Gastrocnemius medialis (tissue), 4 donors: ENCODE measurements at places on chromosomes 3 and 15. TPM values are rescaled to one million over a fixed set of nuclear protein-coding genes. Genes with fewer than 3 reads are reported as not detected.

GPR87 gene
- total RNA-seq, result not detected

GCSAM gene
- total RNA-seq, result not detected

IFT122 gene
- total RNA-seq, result 5.0 TPM

SV2B gene
- 0.66 TPM for total RNA-seq

IGSF10 gene
- total RNA-seq, result 0.82 TPM

GRCh38 chr3:118761291-118761606, 273.4 kb downstream of the IGSF11 start:
- H3K4me3 ChIP-seq, result no peak overlapping the region
- no peak for DNase-seq
- no peaks in the 10 kb centered on the region for H3K4me1 ChIP-seq
- no peaks in the 10 kb centered on the region for H3K27me3 ChIP-seq
- no peak overlapping the region for H3K27ac ChIP-seq

DNA sequence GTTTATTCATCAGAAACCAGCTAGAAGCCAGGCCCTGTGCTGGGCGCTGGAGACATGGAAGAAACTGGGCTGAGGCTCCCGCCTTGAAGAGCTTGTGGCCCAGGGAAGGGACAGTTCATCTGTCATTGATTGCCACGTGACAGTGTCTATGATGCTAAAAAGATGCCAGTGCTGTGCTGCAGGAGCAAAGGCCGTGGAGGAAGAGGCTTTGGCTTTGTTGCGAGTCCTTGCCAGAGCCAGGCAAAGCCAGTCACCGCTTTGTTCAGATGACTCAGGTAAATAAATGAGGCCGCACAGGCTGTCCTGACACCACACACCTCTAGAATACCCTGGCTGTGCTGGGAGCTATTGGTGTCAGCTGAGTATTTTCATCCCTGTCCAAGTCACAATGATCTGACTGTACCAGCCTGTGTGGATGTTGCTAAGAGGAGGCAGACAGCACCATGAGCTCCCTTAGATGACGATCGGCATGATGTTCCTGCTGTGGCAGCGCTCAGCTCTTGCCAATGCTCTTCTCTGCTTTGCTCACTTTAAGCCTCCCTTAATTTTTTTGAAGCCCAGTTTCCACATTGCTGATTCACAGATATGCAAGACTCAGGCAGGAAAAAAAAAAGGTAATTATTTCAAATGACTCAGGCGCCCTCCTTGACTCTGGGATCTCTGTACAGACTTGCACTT, 77.5 kb downstream of the CCNL1 start:
- H3K4me1 ChIP-seq, result peaks cover 25% of the 10 kb centered on the region
- DNase-seq, result peak; percentile 44
- no peaks in the 10 kb centered on the region for H3K36me3 ChIP-seq
- no peak overlapping the region for H3K4me3 ChIP-seq
- H3K27me3 ChIP-seq, result no peaks in the 10 kb centered on the region

DNA sequence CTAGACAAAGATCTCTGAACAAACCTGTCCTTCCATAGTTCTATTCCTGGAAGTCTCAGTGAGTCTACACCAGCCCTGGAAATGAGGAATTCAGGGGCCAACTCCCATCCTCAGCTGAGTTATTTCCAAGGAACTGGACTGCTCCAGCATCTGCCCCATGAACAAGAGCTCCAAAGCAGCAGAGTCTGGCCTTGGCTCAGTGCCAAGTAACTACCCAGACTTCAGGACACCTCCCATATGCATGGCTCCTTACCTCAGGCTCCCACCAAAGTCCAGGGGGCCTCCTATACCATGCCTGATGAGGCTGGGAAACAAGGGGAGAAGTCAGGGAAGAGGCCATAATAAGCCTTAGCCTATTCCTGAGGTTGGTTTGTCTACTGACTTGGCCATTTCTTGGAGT, 45.0 kb downstream of the FAIM start:
- H3K27me3 ChIP-seq, result no peaks in the 10 kb centered on the region
- no peak overlapping the region for H3K27ac ChIP-seq
- H3K4me1 ChIP-seq, result no peaks in the 10 kb centered on the region
- DNase-seq, result no peak
- H3K36me3 ChIP-seq, result peaks cover 86% of the 10 kb centered on the region

- H3K27ac ChIP-seq, result no peak overlapping the region
- no peaks in the 10 kb centered on the region for H3K36me3 ChIP-seq
- peaks cover 17% of the 10 kb centered on the region for H3K4me1 ChIP-seq
Observed at GRCh38 chr3:140199743-140200142, 264.8 kb downstream of the CLSTN2 start.

GRCh38 chr15:26842391-26842790, 24.5 kb upstream of the GABRA5 start:
- no peak overlapping the region for H3K27ac ChIP-seq
- no peaks in the 10 kb centered on the region for H3K4me1 ChIP-seq
- H3K27me3 ChIP-seq, result no peaks in the 10 kb centered on the region
- H3K4me3 ChIP-seq, result no peak overlapping the region
- no peaks in the 10 kb centered on the region for H3K36me3 ChIP-seq

DNA sequence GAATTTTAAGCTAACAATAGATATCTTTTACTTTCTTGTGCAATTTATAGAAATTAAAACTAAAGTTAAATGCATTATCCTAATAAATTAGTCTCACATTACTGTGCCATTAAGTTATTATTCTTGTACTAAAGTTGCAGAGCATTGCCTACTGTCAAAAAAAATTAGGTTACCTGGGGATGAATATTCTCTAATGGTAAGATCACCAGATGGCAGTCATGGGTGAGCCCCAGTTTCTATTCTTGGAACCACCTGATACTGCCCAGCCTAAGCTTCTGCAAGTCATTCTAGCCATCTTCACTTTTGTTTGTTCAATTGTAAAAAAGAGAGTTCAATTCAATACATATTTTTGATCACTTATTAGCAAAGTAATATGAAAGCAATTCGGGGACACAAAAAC, 213.2 kb downstream of the CADM2 start:
- no peaks in the 10 kb centered on the region for H3K36me3 ChIP-seq
- DNase-seq, result peak; percentile 20
- H3K27ac ChIP-seq, result no peak overlapping the region
- no peaks in the 10 kb centered on the region for H3K27me3 ChIP-seq
- H3K4me1 ChIP-seq, result peaks cover 13% of the 10 kb centered on the region

GRCh38 chr3:120299403-120299802, 14.4 kb upstream of the GPR156 start:
- DNase-seq, result no peak
- H3K4me3 ChIP-seq, result no peak overlapping the region
- no peaks in the 10 kb centered on the region for H3K4me1 ChIP-seq
- no peaks in the 10 kb centered on the region for H3K36me3 ChIP-seq

DNA sequence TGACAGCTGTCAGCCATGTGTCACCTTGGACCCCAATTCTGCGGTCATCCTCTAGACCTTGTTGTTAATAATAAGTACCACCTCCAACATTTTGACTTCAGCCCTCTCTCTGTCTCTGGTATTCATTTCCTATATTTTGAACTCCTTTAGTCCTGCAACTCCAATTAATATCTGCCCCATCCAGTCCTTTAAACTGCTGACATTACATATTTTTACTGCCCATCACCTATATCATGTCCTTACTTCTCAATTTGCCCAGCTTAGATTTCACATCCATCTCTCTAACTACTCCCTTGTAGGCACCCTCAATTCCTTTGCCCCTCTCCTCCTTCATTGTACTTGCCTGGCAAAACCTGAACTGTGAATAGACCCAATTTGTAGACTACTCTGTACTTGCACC, 73.5 kb downstream of the SCN10A start:
- no peaks in the 10 kb centered on the region for H3K27me3 ChIP-seq
- DNase-seq, result no peak
- no peak overlapping the region for H3K27ac ChIP-seq

- no peak overlapping the region for H3K27ac ChIP-seq
- H3K36me3 ChIP-seq, result no peaks in the 10 kb centered on the region
- H3K4me1 ChIP-seq, result no peaks in the 10 kb centered on the region
- no peak overlapping the region for H3K4me3 ChIP-seq
Observed at GRCh38 chr3:154050766-154051165, 70.4 kb upstream of the ARHGEF26 start.

DNA sequence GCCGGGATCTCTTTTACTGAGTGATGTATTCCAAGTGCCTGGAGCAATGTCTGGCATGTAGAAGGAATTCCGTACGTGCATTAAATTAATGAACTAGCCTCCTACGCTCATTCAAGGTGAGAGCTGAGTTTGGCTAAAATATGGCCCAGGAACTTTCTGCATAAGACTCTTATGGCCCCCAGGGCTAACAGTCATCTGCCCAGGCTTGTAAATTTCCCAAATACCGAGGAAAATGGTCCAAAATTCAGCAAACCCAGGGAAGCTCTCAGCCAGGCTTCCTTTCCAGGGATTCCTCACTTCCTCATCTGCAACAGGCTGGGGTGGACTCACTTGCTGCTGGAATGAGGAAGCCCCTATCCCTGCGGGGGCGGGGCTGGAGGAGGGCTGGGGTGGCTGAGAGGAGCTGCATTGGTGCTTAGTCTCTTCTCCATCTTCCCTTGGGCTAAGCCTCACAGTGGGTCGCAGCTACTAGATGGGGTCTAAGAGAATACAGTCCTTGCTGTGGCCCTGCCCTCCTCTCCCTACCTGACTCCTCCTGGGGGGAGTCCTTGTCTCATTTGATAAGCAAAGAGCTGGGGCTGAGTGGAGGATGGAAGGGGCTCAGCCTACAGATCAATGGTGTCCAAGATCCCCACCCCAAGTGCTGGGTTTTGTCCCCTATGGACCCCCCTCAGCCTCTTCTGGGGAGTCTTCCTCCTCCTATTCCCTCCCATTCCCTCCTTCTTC, 28.5 kb upstream of the APOD start:
- peak overlapping the region; percentile 37 for H3K27ac ChIP-seq
- no peaks in the 10 kb centered on the region for H3K4me1 ChIP-seq
- no peak overlapping the region for H3K4me3 ChIP-seq
- H3K27me3 ChIP-seq, result no peaks in the 10 kb centered on the region
- peak; percentile 47 for DNase-seq

- H3K36me3 ChIP-seq, result no peaks in the 10 kb centered on the region
- H3K4me3 ChIP-seq, result no peak overlapping the region
- no peaks in the 10 kb centered on the region for H3K27me3 ChIP-seq
- H3K27ac ChIP-seq, result no peak overlapping the region
- no peak for DNase-seq
Observed at GRCh38 chr3:5011555-5012256, 32.5 kb downstream of the BHLHE40 start.

DNA sequence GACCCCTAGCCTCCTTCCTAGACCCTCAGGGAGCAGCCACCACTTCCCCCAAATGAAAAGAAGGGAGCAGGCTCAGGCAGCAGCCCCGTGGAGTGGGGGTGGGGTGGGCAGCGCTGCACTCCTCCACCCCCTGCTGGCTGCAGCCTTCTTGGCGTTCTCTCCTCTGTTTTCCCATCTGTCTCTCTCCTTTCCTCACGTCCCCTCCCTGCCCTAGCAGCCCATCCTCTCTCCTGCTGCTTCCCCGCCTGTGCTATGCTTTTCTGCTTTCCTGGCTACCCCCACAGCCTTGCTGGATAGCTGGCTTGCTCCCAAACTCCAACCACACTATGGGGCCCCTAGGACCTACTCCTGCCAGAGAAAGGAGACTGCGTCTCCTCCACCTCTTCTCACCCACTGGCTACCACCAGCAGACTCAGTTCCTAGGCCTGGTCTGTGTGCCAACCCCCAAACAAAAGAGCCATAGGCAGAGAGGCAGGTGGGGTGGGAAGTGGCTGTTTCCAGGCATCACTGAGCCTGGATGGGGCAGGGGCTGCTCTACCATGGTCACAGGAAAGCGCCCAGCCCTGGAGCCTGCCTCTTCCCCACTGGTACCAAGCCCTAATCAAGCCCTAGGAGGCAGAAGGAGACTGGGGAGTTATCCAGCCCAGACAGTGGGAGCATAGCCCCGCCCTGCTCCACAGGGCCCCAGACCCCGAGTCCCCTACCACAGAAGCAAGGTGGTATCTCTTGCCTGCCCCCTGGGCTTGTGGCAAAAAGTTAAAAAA, 3.4 kb upstream of the DISP2 start:
- no peak for DNase-seq
- no peaks in the 10 kb centered on the region for H3K36me3 ChIP-seq
- H3K27ac ChIP-seq, result peak overlapping the region; percentile 59
- no peaks in the 10 kb centered on the region for H3K27me3 ChIP-seq
- H3K4me1 ChIP-seq, result peaks cover 16% of the 10 kb centered on the region

DNA sequence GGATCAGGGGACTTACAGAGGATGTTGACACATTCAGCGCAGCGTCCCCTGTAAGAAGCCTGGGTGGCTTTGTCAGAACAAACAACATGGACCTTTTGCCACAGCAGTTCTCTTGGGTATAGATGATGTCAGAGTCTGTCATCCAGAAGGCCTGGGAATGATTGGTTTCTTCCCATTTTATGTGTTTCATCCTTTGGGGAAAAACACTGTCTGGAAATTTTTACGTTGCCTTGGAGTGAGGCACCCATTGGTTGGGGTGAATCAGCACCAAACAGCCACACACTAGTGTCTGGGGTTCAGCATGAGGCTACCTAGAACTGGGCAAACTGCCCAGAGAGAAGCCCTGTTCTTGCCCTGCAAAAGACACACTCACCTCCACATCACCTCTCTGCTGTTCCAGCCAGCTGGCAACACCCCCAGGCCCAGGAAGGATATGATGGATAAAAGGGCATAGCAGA, 123.0 kb downstream of the FAM43A start:
- no peaks in the 10 kb centered on the region for H3K4me1 ChIP-seq
- no peaks in the 10 kb centered on the region for H3K36me3 ChIP-seq
- H3K27me3 ChIP-seq, result no peaks in the 10 kb centered on the region
- no peak for DNase-seq

DNA sequence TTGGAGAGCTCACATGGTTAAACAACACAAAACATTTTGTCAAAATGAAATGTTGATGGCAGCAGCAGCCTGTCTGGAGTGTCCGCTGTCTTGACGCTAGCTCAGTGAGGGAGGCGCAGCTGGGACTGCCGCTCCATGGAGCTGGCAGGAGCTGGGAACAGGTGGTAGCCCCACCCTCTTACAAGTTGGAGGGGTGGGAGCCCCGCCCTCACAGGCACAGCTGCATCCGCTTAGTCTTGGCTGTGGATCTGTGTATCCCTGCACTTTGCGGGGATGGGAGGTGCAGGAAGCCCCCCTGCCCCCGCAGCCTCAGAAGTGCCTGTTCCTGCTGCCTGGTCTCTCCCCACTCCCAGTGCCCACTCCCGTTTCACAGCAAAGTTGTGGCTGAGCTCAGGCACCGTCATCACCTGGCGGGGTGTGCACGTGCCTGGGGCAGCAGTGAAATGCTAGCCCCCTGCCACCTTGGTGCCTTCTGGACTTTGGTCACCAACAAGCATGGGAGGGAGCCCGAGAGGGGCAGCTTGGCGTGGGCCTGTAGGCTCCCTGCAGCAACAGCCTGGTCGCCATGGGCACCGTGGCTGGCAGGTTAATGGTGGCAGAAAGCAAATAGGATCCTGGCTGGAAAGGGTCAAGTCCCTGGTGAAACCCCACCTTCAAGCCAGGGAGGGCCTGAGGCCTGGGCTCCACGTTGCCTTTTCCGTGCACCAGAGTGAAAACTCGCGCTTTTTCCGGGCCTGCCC, 53.8 kb upstream of the CADM2 start:
- H3K36me3 ChIP-seq, result no peaks in the 10 kb centered on the region
- H3K4me3 ChIP-seq, result peak overlapping the region; percentile 32
- DNase-seq, result peak; percentile 72
- no peaks in the 10 kb centered on the region for H3K4me1 ChIP-seq
- no peak overlapping the region for H3K27ac ChIP-seq

DNA sequence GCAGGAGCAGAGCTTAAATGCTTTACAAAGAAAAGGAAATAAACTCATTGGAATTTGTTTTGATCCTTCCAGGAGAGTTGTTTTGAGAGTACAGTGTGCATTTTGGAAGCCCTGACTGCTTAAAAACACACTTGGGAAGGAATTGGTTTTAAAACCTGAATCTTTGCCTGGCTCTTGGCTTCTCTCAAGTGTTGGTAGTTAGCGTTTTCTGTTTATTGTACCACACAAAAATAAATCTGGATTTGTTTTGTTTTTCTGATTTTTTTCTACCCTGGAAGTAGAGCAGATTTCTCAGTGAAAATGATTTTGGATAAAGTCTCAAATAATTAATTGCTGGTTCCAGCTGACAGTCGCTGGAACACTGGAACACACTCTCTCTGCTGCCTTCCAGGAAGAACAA, 90.6 kb downstream of the CHST2 start:
- H3K27me3 ChIP-seq, result no peaks in the 10 kb centered on the region
- DNase-seq, result no peak
- H3K4me3 ChIP-seq, result no peak overlapping the region
- no peaks in the 10 kb centered on the region for H3K4me1 ChIP-seq
